ENCODE measurements at places on chromosomes 1 and 21. TPM values are rescaled to one million over a fixed set of nuclear protein-coding genes. Genes with fewer than 3 reads are reported as not detected.

UBE2J2 gene
- total RNA-seq = 50.7 TPM

NEK2 gene
- 0.19 TPM for total RNA-seq

LCE3E gene
- not detected for total RNA-seq

C1QTNF12 gene
- total RNA-seq = 3.2 TPM

APOBEC4 gene
- total RNA-seq = not detected

EDN2 gene
- 0.75 TPM for total RNA-seq

BSND gene
- total RNA-seq = not detected

KCND3 gene
- not detected for total RNA-seq

KRTAP13-2 gene
- total RNA-seq = not detected

PGLYRP3 gene
- not detected for total RNA-seq

S100A5 gene
- total RNA-seq = not detected

USH2A gene
- not detected for total RNA-seq

ACTRT2 gene
- total RNA-seq = not detected
